Activated CD4-positive, alpha-beta memory T cell treated with anti-CD3 and anti-CD28 coated beads for 36 hours (primary cell): ENCODE measurements at places on chromosomes 5 and 9. TPM values are rescaled to one million over a fixed set of nuclear protein-coding genes. Genes with fewer than 3 reads are reported as not detected.

The AK8 gene
- total RNA-seq, result 0.10 TPM

The AGXT2 gene
- total RNA-seq, result not detected

The SPINK13 gene
- total RNA-seq, result not detected

- H3K4me3 ChIP-seq, result no peak overlapping the region
- peaks cover 27% of the 10 kb centered on the region for H3K4me1 ChIP-seq
- no peaks in the 10 kb centered on the region for H3K36me3 ChIP-seq
- H3K27me3 ChIP-seq, result peaks cover 9% of the 10 kb centered on the region
- H3K27ac ChIP-seq, result no peak overlapping the region
- DNase-seq, result no peak
Observed at GRCh38 chr5:113381791-113382190, 53.0 kb downstream of the TSSK1B start.

GRCh38 chr9:136921718-136922117 lies 22.8 kb downstream of the FBXW5 start:
- no peaks in the 10 kb centered on the region for H3K27me3 ChIP-seq
- peaks cover 3% of the 10 kb centered on the region for H3K4me1 ChIP-seq
- no peak for DNase-seq
- H3K4me3 ChIP-seq, result no peak overlapping the region
- peaks cover 35% of the 10 kb centered on the region for H3K36me3 ChIP-seq
- no peak overlapping the region for H3K27ac ChIP-seq

DNA sequence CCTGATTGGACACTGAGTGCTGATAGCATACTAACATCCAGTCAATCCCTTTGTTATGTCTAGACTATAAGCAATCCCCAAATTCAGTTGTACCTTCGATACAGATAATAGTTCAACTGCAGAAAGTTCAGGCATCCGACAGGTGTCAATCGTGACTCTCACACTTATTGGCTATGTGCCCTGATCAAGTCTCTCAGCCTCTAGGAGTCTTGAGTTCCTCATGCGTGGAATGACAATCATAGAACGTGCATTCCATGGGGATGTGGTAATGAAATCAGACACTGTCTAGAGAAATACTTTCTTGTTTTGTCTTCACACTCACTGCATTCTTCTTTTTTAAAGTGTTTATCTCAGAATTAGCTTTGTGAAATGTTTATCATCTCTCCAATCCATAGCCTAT lies 4.8 kb downstream of the ANKRD34B start:
- peaks cover 28% of the 10 kb centered on the region for H3K27me3 ChIP-seq
- no peaks in the 10 kb centered on the region for H3K36me3 ChIP-seq
- H3K4me3 ChIP-seq, result no peak overlapping the region
- H3K4me1 ChIP-seq, result no peaks in the 10 kb centered on the region
- DNase-seq, result no peak

DNA sequence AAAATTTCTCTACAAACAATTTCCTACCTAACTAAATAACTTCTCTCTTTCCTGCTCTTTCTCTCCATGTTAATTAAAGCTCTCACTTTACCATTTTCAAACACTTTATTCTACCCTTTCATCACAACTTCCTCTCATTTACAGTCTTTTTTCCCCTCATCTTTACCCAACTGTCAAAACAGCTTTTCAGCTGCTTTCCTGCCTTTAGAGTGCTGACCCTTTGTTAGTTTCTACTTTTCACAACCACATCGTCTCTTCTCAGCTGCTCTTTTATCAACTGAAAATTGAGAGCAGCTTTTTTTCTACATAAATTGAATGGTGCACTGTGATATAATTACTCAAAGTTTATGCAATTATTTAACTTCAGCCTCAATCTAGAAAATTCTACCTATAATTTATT lies 3.1 kb upstream of the HOMER1 start:
- DNase-seq, result no peak
- H3K36me3 ChIP-seq, result peaks cover 2% of the 10 kb centered on the region
- H3K4me3 ChIP-seq, result no peak overlapping the region
- H3K4me1 ChIP-seq, result peaks cover 18% of the 10 kb centered on the region
- H3K27ac ChIP-seq, result no peak overlapping the region
- H3K27me3 ChIP-seq, result peaks cover 11% of the 10 kb centered on the region
